ENCODE measurements at places on chromosomes 5 and 9.

- DNase-seq = no peak
Observed at GRCh38 chr5:108101821-108102220, 280.1 kb downstream of the FBXL17 start.

- DNase-seq = no peak
Observed at GRCh38 chr5:147437161-147437596, 72.7 kb downstream of the DPYSL3 start.

DNA sequence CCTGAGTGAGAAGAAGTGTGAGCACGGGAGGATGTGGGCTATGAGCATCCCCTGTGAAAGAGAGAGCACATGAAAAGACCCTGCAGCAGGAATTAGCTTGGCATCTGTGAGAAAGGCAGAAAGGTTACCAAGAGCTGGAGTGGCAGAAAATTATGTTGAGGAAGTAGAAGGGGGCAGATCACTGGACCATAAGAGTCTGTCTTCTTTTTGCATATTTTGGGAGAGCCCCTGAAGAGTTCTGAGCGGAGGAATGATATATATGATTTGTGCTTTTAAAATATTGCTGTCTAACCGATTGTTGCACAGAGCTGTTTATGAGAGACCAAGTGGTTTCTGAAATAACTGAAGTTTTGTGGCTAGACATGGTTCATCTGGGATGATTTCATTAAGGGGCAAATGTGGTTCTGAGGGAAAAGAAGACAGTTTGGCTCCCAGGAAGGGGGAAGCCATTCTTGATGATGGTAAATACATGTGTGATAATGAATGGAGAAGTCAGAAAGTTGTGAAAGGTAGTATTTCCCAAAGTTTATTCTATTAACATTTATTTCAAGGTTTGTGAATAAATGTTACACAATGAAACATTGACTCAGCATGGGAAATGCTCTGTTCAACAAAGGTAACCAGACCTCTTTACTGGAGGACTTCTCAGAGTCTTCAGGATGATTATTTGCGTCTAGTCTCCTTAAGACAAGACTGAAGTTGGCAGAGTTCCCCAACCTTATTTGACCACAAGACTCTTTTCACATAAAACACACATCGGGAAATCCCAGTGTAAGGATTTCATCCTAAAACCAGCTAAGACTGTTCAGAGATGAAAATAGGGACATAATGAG lies 31.5 kb upstream of the ADRB2 start:
- no peak for DNase-seq

DNA sequence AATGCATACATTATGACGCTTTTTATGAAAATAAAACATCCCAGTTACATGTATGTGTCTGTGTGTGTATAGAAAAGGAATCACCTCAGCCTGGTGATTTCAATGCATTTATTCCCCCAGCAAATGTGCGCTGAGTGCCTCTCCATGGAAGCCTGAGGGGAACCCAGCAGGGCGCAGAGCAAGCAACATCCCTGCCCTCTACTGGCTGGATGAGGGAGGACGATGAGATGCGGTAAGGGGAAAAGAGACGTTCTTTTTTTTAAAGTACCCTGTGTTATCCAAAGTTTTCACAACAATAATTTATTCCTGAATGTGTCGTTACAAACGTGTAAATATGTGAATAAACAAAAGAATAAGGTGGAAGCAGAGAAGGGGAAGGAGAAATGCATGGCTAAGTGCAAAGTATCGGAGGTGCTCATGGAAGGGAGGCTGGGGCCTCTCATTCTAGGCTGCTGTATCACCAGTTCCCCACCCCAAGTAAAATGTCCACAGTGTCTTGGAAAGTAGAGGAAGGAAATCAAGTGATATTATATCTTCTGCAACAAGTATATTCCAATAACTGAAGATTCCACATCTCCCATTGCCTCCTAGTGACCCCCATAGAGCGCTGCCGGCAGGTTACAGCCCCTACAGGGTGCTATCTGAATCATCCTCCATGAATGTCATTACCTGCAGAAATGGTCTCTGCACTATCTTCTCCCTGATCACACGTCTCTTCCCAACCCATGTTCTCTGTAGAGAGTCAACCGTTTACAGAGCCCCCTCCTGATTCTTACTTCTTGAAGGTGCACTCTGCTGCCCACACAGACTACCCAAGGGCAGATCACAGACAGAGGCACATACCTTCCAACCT lies 13.0 kb upstream of the ABLIM3 start:
- DNase-seq = no peak

DNA sequence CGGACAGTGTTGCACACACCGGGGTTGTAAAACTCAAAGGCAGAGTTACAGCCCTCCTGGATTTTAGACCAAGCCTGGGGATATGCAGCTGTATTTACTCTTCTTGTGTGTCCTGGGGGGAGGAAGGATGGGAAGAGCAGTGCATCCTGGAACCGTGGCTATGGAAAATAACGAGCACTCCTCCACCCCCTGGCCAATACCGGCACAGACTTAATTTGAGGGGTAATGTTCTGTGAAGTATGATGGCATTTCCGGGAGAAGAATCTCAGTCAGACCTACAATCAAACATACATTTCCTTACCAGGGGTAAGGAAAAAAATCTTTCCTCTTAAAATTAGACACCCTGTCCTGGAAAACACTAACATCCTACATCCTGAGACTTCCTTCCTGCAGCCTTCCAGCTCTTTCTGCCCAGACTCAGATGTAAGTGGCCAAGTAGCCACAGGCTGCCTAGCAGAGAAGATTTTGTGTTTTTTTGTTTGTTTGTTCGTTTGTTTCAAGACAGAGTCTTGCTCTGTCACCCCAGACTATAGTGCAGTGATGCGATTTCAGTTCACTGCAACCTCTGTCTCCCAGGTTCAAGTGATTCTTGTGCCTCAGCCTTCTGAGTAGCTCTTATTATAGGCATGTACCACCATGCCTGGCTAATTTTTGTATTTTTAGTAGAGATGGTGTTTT lies 11.0 kb upstream of the ERMP1 start:
- DNase-seq = peak; percentile 17

All from CD4-positive, alpha-beta T cell treated with Interferon alpha-2 for 1 hour (primary cell).